ENCODE measurements at places on chromosomes 1 and 21.

- DNase-seq, result no peak
These were observed 28.8 kb upstream of the PPP2R5A start for GRCh38 chr1:212256369-212256768.

DNA sequence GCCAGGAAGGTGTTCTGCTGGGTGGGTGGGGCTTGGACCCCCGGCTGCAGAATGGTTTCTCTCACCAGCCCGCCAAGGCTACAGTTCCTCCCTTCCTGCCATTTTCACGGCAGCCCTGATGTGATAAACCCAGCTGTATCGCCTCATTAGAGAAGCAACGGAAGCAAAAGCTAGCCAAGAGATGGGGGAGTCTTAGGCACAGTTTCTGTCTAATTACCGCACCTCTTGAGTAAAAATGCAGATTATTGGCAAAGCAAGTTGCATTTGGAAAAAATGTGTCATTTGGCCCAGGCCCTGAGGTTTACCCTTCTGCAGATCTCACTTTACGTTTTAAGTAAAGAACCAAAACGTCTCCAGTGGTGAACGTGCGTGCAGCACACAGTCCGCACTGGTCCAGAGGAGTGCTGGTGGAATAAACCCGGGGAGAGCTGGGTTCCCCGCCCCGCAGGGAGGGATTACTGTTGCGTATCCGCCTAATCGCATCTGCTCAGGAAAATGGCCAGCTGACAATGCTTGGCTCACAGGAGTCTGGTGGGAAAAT, 109.9 kb downstream of the GALNT2 start:
- DNase-seq, result no peak

DNA sequence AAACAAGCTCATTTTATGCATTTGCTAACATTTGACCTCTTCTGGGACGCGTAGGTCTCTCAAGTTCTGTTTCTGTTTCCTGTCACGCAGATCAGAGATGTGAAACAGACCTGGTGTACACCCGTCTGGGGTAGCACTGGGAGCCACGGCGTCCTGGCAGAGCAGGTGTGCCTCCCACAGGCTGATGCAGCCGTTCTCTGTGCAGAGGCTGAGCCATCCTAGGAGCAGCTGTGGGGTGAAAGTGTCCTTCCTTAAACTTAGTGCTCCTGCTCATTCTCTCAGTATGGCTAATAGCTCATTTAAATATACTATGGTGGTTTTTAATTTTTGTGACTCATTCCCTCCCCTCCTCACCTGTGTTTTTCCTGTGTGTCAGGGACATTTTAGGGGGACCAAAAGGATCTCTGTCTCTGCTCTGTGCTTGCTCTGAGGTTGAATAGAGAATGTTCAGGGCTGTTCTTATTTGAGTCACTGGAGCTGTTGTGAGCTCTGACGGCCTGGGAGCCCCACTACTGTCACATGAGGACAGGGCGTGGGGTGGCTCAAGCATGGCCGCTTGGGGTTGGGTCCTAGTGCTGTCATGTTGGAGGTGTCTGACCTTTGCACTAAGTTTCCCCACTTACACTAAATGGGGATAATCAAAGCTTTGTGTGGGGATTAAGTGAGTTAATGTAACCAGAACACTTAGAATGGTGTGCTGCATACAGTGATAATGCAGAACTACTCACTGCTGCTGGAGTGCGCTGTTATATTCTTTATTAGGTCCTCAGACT, 43.0 kb downstream of the GALNT2 start:
- DNase-seq, result no peak

DNA sequence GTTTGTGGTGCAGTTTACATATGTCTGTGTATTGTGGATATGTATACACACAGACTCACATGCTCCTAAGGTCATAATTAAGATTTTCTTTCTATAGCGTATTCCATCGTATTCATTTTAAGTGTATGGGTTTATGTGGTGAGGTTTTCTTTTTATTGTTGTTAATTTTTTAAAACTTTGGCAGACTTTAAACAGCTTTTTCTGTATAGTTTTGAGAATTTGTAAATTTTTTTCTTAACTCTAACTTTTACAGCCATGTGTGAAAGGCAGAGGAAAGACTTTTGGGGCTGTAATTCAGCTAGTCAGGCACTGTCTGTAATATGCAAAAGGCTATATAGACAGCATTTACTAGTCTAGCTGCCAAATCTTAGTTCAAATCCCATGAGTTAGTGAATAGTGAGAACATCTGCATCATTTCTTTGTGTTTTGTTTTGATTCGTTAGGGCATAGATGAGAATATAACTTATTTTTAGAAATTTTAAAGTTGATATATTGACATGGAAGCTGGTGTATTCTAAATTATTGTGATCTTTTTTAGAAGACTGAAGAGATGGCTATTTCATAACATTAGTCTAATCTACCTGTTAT, 2.3 kb downstream of the MAGI3 start:
- no peak for DNase-seq

- no peak for DNase-seq
These were observed at the start of gene FNDC5 for GRCh38 chr1:32870615-32871363. FNDC5 (minus strand) TSS chr1:32870912.

DNA sequence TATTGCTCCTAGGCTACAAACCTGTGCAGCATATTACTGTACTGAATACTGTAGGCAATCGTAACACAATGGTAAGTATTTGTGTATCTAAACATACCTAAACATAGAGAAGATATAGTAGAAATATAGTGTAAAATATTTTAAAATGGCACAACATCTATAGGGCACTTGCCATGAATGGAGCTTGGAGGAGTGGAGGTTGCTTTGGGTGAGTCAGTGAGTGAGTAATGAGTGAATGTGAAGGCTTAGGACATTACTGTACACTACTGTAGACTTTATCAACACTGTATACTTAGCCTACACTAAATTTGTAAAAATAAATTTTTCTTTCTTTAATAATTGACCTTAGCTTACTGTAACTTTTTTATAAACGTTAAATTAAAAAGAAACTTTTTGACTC, 7.9 kb downstream of the LEFTY2 start:
- no peak for DNase-seq

DNA sequence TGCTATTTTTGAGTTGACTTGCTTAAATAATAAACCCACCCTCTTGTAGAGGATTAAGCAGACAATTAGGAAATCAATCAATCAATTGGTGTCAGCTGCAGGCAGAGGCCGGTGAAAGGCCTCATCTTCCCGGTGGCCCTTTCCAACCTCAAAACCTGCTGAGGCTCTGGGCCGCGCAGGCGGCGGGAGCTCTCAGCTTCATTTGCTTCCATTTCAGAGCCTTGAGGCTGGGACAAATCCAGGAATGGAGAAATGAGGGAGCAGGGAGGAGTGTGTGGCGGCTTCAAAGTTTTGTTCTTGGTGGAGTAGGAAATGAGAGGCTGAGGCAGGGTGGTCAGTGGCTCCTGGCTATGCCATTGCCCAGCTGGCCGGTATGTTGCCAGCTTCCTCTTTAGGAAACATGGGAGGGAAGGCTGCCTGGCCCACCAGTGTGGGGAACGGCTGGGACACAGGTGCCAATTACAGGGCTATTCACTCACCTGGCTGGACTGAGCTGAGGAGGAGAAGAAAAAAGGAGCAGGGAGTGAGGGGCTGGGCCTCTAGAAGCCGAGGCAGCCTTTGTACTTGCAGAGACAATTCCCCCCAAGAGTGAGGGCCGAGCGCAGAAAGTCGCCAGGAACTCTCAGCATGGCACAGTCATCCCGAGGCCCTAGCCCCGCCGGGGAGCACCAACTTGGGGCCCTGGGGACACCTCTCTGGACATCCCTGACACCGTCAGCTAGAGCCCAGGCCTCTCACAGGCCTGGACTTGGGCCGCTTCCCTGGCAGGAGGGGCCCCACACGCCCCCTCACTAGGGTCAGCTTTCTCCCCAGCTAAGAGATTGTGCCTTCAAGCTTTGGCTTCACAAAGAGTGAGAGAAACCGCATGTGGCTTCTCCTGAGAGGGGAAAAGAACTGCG, 4.4 kb downstream of the POU3F1 start:
- no peak for DNase-seq
